ENCODE measurements at places on chromosomes 7 and 10. TPM values are rescaled to one million over a fixed set of nuclear protein-coding genes. Genes with fewer than 3 reads are reported as not detected.

GRCh38 chr10:343231-344220, 208.3 kb downstream of the ZMYND11 start:
- H3K27ac ChIP-seq: no peak overlapping the region
- H3K4me3 ChIP-seq: no peak overlapping the region
- no peaks in the 10 kb centered on the region for H3K4me1 ChIP-seq
- DNase-seq: no peak

- H3K4me3 ChIP-seq: peak overlapping the region; percentile 87
- peaks cover 56% of the 10 kb centered on the region for H3K4me1 ChIP-seq
- peak; percentile 70 for DNase-seq
- H3K27ac ChIP-seq: peak overlapping the region; percentile 98
- no peaks in the 10 kb centered on the region for H3K27me3 ChIP-seq
These were observed 1.0 kb downstream of the SRGN start for GRCh38 chr10:69088801-69089501.

DNA sequence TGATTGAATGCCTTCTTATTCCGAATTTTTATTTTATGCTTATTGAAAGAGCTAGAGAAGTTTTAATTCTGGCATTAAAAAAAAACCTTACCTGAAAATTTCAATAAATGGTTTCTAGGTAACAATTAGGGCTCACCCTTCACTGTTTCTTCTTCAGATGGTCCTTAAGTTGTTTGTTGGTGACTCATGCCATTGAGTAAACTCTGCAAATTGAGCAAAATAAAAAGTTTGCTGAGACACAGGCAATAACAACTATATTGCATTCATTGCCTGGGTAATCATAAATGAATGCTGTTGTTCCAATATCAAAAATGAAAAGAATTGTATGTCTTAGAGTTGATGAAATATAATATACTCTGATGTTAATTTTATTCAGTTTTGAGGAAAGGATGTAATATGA, 300.3 kb downstream of the CDK14 start:
- no peak overlapping the region for H3K4me3 ChIP-seq
- no peak for DNase-seq
- H3K4me1 ChIP-seq: no peaks in the 10 kb centered on the region
- H3K27ac ChIP-seq: no peak overlapping the region

Gene RNF32
- 0.83 TPM for total RNA-seq

DNA sequence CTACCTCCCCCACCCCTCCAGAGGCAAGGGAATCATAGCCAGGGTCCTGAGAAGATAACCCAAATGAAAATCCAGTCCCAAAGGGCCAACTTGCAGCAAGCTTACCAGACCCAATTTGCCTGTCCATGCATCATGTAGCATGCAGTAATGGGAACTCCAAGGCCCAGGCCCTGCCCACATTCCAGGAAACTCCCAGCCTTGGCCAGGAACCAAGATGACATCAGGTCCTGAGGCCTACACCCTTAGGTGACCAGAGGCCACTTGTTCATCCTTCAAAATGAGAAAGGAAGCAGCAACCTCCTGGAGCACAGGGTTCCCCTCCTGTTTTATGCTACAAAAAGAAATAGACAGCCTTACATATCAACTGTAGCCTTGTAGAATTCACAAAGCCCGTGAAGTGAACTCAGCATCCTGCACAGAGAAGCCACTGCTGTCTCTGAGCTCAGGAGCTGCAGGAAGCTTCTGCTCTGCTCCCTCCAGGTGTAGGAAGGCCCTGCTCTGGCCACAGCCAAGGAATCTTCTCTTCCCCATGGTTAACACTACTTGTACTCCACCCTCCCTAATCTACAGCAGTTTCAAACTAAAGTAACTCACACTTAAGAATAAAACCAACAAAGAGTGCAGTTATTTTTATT, 30.3 kb upstream of the GRB10 start:
- no peaks in the 10 kb centered on the region for H3K27me3 ChIP-seq
- H3K36me3 ChIP-seq: no peaks in the 10 kb centered on the region
- DNase-seq: no peak
- no peaks in the 10 kb centered on the region for H3K4me1 ChIP-seq
- no peak overlapping the region for H3K4me3 ChIP-seq
- no peak overlapping the region for H3K27ac ChIP-seq

Gene LEP
- not detected for total RNA-seq

DNA sequence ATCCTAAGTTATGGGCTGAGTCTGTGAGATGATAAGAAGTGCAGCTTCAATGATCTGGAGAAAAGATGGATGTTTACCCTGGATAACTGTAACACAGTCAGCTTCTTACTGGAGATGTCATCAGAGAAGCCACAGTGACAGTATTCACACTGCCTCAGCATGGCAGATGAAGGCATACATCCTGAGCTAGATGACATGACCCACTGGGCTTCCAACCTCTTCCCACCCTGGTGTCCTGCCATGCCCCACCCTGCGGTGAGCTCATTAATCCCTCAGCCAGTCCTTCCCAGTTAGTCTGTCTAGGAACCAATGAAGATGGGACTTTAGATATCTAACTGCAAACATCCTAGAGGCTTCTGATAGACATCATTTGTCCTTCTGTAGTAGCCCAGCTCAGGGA, 213.8 kb downstream of the TAX1BP1 start:
- DNase-seq: no peak
- no peaks in the 10 kb centered on the region for H3K36me3 ChIP-seq
- H3K4me1 ChIP-seq: peaks cover 30% of the 10 kb centered on the region
- no peaks in the 10 kb centered on the region for H3K27me3 ChIP-seq

GRCh38 chr7:158898025-158898424, 41.7 kb downstream of the DYNC2I1 start:
- H3K4me1 ChIP-seq: no peaks in the 10 kb centered on the region
- no peaks in the 10 kb centered on the region for H3K27me3 ChIP-seq

DNA sequence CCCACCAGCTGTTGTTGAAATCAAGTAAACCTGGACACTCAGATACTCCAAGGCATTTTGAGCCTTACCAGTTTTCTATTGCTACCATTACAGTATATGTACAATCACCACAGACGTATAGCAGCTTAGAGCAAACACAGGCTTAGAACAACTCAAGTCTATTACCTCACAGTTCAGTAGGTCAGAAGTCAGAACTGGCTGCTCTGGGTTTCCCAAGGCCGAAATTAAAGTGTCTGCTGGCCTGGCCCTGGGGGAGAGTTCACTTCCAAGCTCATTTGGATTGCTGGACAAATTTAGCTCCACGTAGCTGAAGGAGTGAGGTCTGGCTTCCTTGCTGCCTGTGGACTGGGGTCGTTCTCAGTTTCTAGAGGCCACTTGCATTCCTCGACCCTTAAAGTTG, 260.1 kb upstream of the LRRN3 start:
- H3K4me3 ChIP-seq: no peak overlapping the region
- no peaks in the 10 kb centered on the region for H3K36me3 ChIP-seq
- no peaks in the 10 kb centered on the region for H3K27me3 ChIP-seq
- H3K27ac ChIP-seq: no peak overlapping the region
- no peak for DNase-seq
- peaks cover 8% of the 10 kb centered on the region for H3K4me1 ChIP-seq

GRCh38 chr10:91104193-91105041, 116.0 kb upstream of the PCGF5 start:
- no peak overlapping the region for H3K4me3 ChIP-seq
- no peak overlapping the region for H3K27ac ChIP-seq
- no peaks in the 10 kb centered on the region for H3K36me3 ChIP-seq
- no peak for DNase-seq
- H3K4me1 ChIP-seq: no peaks in the 10 kb centered on the region
- H3K27me3 ChIP-seq: no peaks in the 10 kb centered on the region

Gene CDNF
- 1.2 TPM for total RNA-seq

GRCh38 chr10:32239769-32240168, 107.2 kb downstream of the EPC1 start:
- no peak overlapping the region for H3K27ac ChIP-seq
- H3K27me3 ChIP-seq: no peaks in the 10 kb centered on the region
- no peaks in the 10 kb centered on the region for H3K4me1 ChIP-seq
- H3K4me3 ChIP-seq: no peak overlapping the region

GRCh38 chr10:77391605-77392235, 245.9 kb downstream of the KCNMA1 start:
- H3K36me3 ChIP-seq: no peaks in the 10 kb centered on the region
- H3K4me3 ChIP-seq: no peak overlapping the region
- DNase-seq: no peak
- H3K4me1 ChIP-seq: no peaks in the 10 kb centered on the region
- H3K27ac ChIP-seq: no peak overlapping the region
- H3K27me3 ChIP-seq: no peaks in the 10 kb centered on the region

GRCh38 chr10:7487528-7487927, 76.7 kb upstream of the SFMBT2 start:
- H3K4me1 ChIP-seq: peaks cover 71% of the 10 kb centered on the region
- no peak for DNase-seq
- no peak overlapping the region for H3K4me3 ChIP-seq
- no peaks in the 10 kb centered on the region for H3K36me3 ChIP-seq

Gene PTF1A
- total RNA-seq: not detected

GRCh38 chr10:63710703-63711102, 189.5 kb downstream of the REEP3 start:
- no peak for DNase-seq
- H3K36me3 ChIP-seq: no peaks in the 10 kb centered on the region
- no peak overlapping the region for H3K27ac ChIP-seq
- no peaks in the 10 kb centered on the region for H3K27me3 ChIP-seq

- peak; percentile 22 for DNase-seq
- H3K4me1 ChIP-seq: peaks cover 13% of the 10 kb centered on the region
- H3K4me3 ChIP-seq: no peak overlapping the region
- no peaks in the 10 kb centered on the region for H3K36me3 ChIP-seq
- no peaks in the 10 kb centered on the region for H3K27me3 ChIP-seq
- no peak overlapping the region for H3K27ac ChIP-seq
These were observed 62.2 kb downstream of the CCDC71L start for GRCh38 chr7:106598663-106599342.

Gene SFXN2
- total RNA-seq: 30.6 TPM

Gene AKR1C1
- total RNA-seq: 0.24 TPM

DNA sequence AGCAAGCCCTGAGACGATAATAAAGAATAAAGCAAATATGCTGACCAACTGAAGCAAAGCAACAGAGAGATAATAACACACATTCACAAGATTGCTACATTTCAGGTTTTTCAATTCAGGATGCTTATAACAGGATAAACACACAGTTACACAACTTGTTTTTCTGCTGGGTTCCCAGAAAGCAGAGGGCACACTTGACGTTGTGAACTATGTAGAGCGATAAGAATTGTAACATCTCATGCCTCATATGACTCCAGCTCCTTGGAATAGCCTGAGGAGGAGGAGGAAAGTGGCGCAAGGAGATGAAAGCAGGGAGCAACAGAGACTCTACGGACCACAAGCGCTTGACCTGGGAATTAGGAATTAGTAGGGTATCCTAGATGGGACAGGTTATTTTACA, 201.7 kb downstream of the SKAP2 start:
- H3K36me3 ChIP-seq: no peaks in the 10 kb centered on the region
- no peaks in the 10 kb centered on the region for H3K4me1 ChIP-seq
- DNase-seq: no peak
- H3K27ac ChIP-seq: no peak overlapping the region
- no peaks in the 10 kb centered on the region for H3K27me3 ChIP-seq

DNA sequence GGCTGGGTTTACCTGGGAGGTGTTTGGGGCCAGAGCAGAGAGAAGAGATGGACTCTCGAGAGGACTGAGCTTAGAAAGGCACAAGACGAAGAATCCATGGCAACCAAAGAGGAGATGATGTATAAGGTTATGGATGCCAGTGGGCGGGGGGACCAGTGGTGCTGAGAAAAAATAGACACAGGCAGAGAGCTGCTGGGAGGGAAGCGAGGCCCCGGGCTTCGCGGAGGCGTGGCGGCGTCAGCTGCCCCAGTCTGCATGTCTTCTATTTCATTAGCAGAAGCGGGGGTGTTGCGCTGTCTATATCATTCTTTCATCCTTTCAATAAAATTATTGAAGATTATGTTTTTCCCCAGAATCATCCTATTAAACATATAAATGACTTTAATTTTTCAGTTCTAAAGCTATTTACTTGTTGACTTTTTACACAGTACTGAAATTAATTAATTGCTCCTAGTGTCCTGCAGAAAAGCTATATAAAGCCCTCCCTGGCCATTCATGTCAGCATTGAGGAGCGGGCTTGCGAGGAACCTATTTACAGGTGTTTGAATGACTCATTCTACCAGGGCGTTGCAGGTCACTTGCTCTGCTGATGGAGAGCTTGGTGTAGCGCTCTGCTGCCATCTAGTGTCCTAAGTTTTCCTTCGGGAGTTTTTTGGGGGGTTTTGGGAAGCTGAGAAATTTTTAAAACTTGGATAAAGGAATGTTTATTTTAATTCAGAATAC, 42.9 kb upstream of the BHLHA15 start:
- H3K27me3 ChIP-seq: no peaks in the 10 kb centered on the region
- H3K4me1 ChIP-seq: no peaks in the 10 kb centered on the region
- H3K4me3 ChIP-seq: no peak overlapping the region
- no peak overlapping the region for H3K27ac ChIP-seq
- H3K36me3 ChIP-seq: peaks cover 3% of the 10 kb centered on the region

- DNase-seq: no peak
- no peak overlapping the region for H3K4me3 ChIP-seq
- H3K27ac ChIP-seq: no peak overlapping the region
- H3K4me1 ChIP-seq: no peaks in the 10 kb centered on the region
These were observed 43.6 kb downstream of the CTBP2 start for GRCh38 chr10:125116652-125117310.

- H3K27ac ChIP-seq: no peak overlapping the region
- no peak for DNase-seq
- H3K4me1 ChIP-seq: no peaks in the 10 kb centered on the region
- no peaks in the 10 kb centered on the region for H3K27me3 ChIP-seq
- no peak overlapping the region for H3K4me3 ChIP-seq
These were observed 55.6 kb downstream of the GOLGA7B start for GRCh38 chr10:97905276-97905675.

- H3K4me3 ChIP-seq: no peak overlapping the region
- H3K27me3 ChIP-seq: no peaks in the 10 kb centered on the region
- no peaks in the 10 kb centered on the region for H3K36me3 ChIP-seq
- no peak overlapping the region for H3K27ac ChIP-seq
- no peaks in the 10 kb centered on the region for H3K4me1 ChIP-seq
These were observed 125.3 kb downstream of the ADARB2 start for GRCh38 chr10:1611936-1612550.

DNA sequence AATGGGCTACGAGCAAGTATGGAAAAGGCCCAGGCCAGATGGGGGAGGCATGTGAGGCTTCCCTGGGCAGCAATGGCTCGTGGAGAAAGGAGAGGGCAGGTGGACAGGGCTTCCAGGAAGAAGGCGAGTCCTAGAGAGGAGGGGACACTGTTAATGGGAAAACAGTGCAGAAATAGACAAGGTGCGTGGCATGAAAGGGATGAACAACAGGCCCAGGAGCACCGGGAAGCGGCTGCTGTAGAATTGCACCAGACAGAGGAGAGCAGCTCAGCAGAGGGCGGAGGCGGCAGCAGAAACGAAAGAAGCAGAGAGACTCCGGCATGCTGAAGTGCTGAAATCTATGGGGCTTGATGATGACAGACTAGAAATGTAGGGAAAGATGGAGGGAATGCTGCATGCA, 102.1 kb downstream of the PIP4K2A start:
- H3K27me3 ChIP-seq: no peaks in the 10 kb centered on the region
- DNase-seq: peak; percentile 50
- H3K27ac ChIP-seq: peak overlapping the region; percentile 71
- H3K4me1 ChIP-seq: peaks cover 95% of the 10 kb centered on the region
- peak overlapping the region; percentile 53 for H3K4me3 ChIP-seq
- H3K36me3 ChIP-seq: peaks cover 12% of the 10 kb centered on the region

Data from CD8-positive, alpha-beta memory T cell (primary cell).